Keratinocyte (primary cell): ENCODE measurements at places on chromosomes 13 and 19.

- DNase-seq, result no peak
Observed at GRCh38 chr19:55554741-55555152, 9.4 kb upstream of the SBK3 start.

DNA sequence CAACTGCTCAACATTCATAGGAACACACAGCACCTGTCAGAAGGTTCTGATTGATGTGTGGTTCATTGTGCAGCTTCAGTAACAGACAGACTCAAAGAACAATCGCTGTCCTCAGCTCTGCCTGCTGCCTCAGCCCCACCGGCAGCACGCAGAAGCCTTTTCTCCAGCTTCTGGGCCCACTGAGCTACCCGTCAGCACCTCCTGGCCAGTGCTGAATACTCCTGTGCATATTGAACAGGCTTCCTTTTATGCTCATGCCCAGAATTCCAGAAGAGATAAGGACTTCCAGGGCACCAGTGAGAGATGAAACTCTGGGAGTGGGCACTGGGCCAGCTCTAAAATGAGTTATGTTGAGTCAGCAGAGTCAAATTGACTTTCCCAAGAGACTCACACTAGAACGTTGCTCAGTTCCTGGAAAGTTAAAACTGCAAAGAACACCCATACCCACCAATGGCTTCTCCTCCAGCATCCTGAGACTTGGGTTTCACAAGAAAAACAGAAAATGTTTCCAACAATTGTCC, 119.3 kb downstream of the COL4A1 start:
- no peak for DNase-seq

GRCh38 chr13:79194272-79194671, 211.8 kb downstream of the RBM26 start:
- DNase-seq, result no peak

DNA sequence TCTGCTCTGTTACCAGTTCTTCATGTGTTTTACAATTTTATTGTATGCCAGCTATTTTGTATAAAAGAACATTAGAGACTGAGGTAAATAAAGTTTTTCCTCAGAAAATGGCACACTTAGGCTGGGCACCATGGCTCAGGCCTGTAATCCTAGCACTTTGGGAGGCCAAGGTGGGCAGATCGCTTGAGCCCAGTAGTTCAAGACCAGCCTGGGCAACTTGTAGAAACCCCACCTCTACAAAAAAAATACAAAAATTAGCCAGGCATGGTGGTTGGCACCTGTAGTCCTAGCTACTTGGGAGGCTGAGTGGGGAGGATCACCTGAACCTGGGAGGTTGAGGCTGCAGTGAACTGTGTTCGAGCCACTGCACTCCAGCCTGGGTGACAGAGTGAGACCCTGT, 32.0 kb downstream of the CCDC8 start:
- no peak for DNase-seq

GRCh38 chr13:42109957-42110356, 61.5 kb downstream of the DGKH start:
- DNase-seq, result no peak

DNA sequence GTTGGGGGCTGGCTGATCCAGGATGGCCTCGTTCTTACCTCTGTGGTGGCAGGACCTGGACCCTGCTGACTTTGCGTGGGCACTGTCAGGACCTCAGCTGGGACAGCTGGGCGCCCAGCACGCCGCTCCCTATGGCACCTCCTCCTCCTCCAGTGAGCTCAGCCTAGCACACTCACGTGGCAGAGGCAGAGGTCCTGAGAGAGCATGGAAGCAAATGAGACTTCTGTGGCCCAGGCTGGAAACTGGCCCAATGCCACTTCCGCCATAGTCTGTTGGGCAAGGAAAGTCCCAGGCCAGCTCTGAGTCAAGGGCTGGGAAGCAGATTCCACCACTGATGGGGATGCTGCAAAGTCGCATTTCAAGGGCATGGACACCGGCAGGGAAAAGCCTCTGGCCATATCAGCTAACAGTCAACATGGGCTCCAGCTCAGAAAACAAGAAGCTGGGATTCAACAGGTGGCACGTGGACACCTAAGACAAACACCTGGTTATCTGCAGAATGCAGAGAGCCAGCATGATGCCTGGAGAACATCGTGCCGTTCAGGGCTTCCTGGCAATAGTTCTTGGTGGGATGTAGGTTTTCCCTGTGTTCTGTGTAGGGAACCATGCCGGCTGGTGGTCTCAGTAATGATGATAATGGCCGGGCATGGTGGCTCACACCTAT, 16.7 kb downstream of the MYBPC2 start:
- DNase-seq, result no peak

DNA sequence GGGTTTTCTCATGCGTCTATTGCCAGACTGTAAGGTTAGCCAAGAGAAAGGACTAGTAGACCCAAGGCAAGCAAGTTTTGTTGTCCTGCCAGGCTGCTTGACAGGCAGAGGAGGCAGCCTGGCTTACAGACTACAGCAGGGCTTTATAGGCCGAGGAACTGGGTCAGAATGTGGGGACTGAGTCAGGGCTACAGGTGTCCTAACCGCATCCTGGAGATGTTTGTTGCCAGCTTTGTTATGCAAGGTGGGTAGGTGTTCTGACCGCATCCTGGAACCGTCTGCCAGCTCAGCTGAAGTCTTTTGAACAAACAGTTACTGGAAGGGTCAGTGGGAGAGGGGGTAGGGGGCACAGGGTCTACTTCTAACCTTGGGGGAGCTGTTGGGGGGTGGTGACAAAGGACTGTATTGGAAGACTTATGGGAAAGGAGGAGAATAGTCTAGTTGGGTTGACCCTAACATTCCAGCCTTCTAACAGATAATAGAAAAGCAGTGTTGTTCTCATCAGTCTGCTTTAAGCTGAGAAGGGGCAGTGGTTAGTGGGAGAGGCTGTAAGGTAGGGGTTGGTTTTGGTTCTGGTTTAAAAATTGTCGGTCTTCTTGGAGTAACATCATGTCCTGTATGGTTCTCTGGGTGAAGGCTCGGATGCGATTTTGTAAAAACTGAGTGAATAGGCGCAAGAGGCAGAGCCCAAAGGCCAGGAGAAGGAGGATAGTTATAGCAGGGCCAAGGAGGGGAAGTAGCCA, 913.8 kb upstream of the SLITRK5 start:
- DNase-seq, result no peak

DNA sequence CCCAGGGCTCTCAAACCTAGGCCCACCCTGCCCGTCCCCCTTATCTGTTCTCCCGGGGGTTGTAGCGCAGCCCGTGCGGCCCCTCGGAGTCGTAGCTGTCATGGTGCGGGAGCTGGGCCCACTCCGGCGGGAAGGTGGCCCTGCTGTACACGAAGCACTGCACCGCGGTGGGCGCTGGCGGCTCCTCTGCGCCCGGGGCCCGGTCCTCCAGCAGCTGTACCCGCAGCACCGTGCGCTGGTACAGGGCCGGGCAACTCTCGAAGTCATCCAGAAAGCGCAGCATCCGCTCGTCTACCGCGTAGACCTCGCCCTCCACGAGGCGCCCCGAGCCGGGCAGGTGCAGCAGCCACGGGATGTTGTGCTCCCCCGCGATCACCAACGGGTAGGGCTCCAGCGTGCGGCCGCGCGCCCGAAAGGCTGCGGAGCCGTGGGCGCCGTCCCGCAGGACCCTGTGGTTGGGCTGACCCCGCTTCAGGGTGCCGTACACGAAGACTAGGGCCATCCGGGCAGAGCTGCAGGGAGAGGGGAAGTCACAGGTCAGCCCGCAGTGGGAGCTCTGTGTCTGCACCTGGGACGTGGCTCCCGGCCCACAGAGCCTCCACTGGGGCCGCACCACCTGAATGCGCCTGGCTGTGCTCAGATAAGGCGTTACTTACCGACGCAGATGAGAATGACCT, 56.4 kb downstream of the GGACT start:
- DNase-seq, result no peak

DNA sequence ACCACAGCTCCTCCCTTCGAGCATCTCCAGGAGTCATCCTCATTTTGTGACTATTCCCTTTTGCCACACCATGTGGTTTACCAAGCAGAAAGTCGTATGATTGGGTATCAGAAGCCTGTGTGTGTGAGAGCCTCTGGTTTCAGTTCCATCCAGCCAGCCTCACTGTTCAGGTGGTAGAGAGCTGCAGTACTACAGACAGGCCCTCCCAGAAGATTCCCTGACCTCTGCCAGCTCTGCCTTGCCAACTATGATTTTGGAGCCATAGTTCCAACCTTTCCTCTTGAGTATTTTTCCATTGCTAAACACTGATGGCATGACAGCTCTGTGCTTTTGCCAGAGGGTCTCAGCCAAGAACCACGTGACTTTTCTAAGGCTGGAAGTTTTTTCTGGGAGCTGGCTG, 82.5 kb downstream of the DHRS12 start:
- DNase-seq, result no peak

GRCh38 chr13:97076898-97077297, 82.6 kb upstream of the OXGR1 start:
- DNase-seq, result no peak

DNA sequence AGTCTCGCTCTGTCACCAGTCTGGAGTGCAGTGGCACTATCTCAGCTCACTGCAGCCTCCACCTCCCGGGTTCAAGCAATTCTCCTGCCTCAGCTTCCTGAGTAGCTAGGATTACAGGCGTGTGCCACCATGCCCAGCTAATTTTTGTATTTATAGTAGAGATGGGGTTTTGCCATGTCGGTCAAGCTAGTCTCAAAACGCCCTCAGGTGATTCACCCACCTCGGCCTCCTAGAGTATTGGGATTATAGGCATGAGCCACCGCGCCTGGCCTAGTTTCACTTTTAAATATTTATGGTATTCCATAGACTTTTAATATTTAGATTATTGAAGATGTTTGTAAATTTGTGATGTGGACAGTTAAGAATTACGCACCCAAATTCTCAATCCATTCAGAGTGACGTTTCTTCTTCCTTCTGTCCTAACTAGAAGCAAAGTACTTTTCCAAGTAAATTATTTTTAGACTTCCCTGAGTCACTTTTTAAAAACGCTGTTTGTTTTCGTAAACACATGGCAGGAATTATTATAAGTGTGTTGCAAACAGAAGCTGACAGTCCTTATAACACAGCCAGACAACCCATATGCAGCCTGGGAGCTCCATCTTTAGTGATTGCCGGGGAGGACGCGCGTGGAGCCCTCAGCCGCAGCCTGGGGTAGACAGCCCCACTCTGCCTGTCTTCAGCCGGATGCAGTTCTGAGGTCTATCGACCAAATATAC, 131.7 kb downstream of the ATP11A start:
- DNase-seq, result no peak

DNA sequence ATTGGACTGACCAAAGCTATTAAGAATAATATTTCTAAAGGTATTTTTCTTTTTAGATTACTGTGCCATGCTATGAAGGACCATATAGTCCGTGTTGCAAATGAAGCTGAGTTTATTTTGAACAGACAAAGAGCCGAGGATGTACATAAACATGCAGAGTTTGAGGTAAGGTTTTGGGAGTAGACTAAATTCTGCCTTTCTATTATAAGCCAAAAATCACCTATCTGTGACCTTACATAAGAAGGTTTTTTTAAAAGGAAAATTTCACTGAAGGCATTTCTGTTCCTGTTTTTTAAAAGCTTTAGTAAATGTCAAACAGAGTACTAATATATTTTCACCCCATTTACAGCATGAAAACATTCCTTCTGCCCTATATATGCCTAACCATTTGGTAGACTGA, 127.4 kb downstream of the MAB21L1 start:
- DNase-seq, result no peak

GRCh38 chr13:68834375-68834774, 1273.3 kb upstream of the ATXN8OS start:
- no peak for DNase-seq
